Psoas muscle (tissue), 8 donors: ENCODE measurements at places on chromosomes 3 and 15. TPM values are rescaled to one million over a fixed set of nuclear protein-coding genes. Genes with fewer than 3 reads are reported as not detected.

The UBA3 gene
- 29.5 TPM for polyA plus RNA-seq

The CACNA1D gene
- polyA plus RNA-seq: not detected

The SPSB4 gene
- polyA plus RNA-seq: 0.41 TPM

The ADAMTS9 gene
- polyA plus RNA-seq: 6.7 TPM

The SRPRB gene
- 48.9 TPM for polyA plus RNA-seq

The AADACL2 gene
- polyA plus RNA-seq: 0.04 TPM

The FGF7 gene
- polyA plus RNA-seq: 1.6 TPM

The FBLN2 gene
- 14.7 TPM for polyA plus RNA-seq

The PPP1R14D gene
- polyA plus RNA-seq: not detected

The IL5RA gene
- polyA plus RNA-seq: 0.08 TPM
